ENCODE measurements at places on chromosomes 3 and 15. TPM values are rescaled to one million over a fixed set of nuclear protein-coding genes. Genes with fewer than 3 reads are reported as not detected.

UNC45A gene
- 106 TPM for total RNA-seq

PEX11A gene
- 8.0 TPM for total RNA-seq

BBX gene
- 78.2 TPM for total RNA-seq

TF gene
- under 0.01 TPM for total RNA-seq

A4GNT gene
- total RNA-seq, result not detected

DNAH12 gene
- 0.37 TPM for total RNA-seq
